ENCODE measurements at places on chromosomes 6 and 20.
A peak's percentile ranks its signal among the peaks of the same experiment; 100 is the strongest.

GRCh38 chr6:113994934-113995342 is 24.0 kb upstream of the HDAC2 start:
- DNase-seq, result peak; percentile 4

GRCh38 chr6:1587546-1587945 is 22.2 kb upstream of the FOXC1 start:
- DNase-seq, result no peak

- DNase-seq, result no peak
Measured at GRCh38 chr20:63957004-63957689, 931 bp upstream of the UCKL1 start.

- no peak for DNase-seq
Measured at GRCh38 chr20:59600472-59600871, 3.9 kb upstream of the PHACTR3 start.

- no peak for DNase-seq
Measured at GRCh38 chr6:78910591-78911171, 43.3 kb downstream of the IRAK1BP1 start.

GRCh38 chr6:36686668-36687513 is 8.4 kb downstream of the CDKN1A start:
- DNase-seq, result no peak

DNA sequence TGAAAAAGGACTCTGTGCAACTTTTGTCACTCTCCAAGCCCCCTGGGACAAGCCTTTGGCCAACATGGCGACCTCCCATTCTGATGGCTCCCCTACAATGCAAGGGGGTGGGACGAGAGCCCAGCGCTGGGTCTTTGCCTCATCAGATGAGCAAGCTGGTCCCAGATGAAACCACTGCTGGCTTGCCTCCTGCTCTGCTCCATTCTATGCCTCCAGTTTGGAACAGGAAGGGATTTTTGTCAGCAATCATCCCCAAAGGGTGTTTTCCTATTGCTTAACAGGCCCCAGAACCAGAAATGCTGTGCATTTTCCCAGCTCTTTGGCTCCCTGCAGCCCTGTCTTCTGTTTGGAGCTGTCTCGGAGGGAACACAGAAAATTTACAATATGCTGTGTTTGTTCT is 412.7 kb downstream of the MAFB start:
- no peak for DNase-seq

DNA sequence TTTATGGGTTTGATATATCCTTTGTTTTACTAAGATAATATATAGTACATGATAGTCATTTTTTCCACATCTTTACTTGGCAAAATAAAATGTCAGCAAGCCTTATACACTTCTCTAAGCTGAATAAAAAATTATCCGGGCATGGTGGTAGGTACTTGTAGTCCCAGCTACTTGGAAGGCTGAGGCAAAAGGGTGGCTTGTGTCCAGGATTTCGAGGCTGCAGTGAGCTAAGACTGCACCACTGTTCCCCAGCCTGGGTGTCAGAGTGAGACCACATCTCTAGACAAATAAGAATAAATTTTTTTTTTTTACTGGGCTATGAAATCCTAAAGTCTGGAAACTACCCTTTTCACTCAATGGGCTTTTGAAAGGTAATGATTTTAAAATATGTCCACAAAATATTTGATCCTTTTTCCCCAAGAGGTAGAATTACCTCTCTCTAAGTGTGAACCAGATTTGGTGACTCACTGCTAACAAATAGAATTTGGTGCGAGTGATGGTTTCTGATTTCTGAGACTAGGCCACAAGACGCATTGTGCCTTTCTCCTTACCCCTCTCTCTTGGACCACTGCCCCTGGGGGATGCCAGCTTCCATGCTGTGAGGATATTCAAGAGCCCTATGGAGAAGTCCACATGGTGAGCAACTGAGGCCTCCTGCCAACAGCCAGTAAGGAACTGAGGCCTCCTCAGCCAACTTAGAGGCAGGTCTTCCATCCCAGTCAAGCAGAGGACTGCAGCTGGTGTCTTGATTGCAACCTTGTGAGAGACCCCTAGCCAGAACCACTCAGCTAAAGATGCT is 84.2 kb upstream of the ZNFX1 start:
- DNase-seq, result no peak

DNA sequence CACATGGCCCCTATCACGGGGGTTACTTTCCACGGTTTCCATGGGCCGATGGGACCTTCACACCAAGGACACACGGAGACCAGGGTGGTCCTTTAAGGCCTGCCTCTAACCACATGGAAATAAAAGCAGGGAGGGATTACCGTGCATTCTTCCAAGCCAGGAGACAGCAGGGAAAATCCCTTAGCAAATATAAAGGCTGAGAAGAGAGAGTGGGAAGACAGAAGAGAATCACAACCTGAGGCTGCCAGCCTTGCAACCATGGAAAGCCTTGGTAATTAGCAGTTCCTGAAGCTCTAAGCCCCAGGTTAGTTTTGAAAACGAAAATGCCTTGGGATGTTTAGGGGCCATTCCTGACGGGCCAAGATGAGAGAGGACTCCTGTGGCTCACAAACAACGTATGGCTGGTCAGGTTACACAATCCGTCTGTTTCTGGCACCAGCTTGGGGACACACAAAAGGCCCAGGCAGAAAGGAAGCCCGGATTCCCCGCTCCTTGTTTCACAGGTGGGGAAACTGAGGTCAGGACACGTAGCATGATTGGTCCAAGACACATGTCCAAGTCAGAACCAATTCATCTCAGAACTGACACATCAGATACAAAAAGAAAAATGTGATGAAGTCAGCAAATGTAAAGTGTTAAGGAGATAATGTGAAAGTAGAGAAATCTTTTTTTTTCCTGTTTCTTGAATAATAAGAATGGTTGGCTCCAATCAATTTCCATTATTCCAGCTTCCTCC is 2.8 kb downstream of the PREX1 start:
- DNase-seq, result no peak

GRCh38 chr6:164106345-164106769 is 691.8 kb downstream of the QKI start:
- DNase-seq, result no peak

GRCh38 chr6:33740204-33740608 is 6.5 kb downstream of the IP6K3 start:
- no peak for DNase-seq

GRCh38 chr6:36110050-36110449 is 20.3 kb upstream of the MAPK13 start:
- no peak for DNase-seq

DNA sequence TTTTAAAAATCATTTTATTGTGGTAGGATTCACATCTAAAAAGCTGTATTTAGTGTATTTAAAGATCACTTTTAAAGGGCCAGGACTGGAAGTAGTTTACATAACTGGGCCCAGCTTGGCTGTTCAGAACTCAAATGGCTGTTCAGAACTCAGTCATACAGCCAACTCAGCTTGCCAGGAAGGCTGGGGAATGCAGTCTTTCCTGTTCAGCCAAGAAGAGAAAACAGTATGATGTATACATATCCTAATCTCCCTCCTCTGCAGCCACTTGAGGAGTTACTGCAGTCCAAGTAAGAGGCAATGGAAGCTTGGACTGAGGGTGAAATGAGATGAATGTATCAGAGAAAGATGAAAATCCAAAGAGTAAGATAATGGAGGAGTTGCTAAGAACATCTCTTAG is 24.6 kb downstream of the DSTN start:
- no peak for DNase-seq

- DNase-seq, result no peak
Measured at GRCh38 chr6:1679688-1680068, 70.0 kb downstream of the FOXC1 start.

DNA sequence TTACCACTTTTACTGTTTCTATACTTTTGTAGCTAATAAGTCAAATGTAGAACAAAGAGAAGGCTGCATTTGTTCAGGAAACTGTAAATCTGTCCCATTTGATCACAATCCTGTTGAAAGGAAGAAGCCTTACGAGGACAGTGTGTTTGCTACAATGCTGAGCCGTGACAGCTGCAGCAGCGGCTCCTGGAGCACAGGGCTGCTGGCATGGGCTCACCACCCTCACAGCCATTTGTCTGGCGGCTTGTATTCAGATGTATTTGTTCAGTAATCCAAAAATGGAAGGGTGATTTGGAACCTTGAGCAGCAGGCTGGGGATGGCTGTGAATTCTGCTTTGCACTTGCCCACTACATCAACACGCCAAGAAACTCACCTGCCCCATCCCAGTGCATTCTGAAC is 5.7 kb downstream of the TUBB2A start:
- DNase-seq, result no peak

GRCh38 chr6:157993076-157993475 is 11.4 kb downstream of the SYNJ2 start:
- DNase-seq, result no peak

GRCh38 chr20:53678315-53678989 is 84.8 kb upstream of the ZNF217 start:
- no peak for DNase-seq

- no peak for DNase-seq
Measured at GRCh38 chr6:86193821-86194220, 551.1 kb upstream of the SYNCRIP start.

DNA sequence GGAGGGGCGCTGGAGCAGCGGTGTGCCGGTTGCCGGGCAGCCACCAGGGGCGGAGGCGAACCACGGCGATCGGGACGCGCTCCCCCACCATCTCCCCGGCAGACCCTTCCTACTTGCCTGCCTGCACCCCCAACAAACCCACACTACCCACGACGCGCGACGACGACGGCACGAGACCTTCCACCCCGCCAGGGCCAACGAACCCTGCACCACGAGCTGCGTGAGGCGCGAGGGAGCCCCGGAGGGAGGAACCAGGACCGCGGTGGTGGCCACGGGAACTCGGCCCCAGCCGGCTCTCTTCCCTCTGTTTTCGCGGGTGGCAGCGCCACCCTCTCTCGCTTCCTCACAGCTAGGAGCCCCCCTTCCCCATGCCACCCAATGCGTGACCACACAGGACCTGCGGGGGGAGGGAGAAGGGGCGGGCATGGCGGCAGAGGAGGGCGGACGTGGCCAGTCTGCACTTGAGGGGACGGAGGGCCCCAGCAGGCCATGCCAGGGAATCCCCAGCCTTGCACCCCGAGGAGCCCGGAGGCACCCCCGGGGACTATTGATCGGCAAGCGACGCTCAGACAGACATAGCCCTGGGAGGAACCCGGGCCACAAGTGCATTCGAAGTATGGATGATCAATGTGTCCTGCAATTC is 1516.4 kb upstream of the DEFB115 start:
- DNase-seq, result no peak

DNA sequence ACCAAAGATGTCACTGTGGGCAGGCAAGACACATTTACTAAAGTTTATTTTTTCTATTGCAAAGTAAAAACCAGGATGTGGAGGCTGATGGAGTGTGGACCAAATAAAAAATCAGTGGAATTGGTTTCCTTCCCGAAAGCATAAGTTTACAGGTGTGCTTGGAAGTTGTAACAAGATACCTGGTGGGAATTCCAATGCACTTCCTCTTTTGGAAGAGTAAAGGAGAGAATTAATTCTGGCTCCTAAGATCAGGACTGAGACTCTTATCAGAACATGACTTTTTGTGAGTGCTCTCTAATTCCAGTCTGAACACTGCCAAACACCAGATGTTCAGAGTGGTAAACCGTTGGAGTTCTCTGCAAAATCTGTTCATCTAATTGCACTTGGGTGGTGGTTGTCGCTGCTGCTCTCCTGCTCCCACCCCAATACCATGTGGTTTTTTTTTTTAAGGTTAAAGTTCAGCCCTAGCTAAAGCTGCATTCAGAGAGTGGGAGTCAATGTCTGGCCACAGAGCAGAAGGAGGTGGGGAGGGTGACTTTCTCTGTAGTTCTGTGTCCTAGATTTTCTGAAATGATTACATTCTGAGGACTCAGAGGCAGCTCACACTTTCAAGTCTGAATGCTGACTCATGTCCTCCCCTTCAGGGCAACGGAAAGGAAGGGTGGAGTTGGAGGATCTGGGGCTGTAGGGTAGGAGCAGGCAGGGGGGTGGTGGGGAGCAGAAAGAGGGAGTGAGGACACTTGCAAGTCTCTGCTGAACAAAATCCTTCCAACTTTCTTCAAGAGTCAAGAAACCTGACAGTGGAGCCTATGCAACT is 275.8 kb upstream of the PRDM1 start:
- DNase-seq, result peak; percentile 35
